ENCODE measurements at places on chromosomes 3 and 15.

GRCh38 chr3:135106445-135106844, 311.4 kb downstream of the EPHB1 start:
- no peak for DNase-seq

GRCh38 chr3:15272426-15273196, 59.8 kb downstream of the SH3BP5 start:
- DNase-seq = no peak

DNA sequence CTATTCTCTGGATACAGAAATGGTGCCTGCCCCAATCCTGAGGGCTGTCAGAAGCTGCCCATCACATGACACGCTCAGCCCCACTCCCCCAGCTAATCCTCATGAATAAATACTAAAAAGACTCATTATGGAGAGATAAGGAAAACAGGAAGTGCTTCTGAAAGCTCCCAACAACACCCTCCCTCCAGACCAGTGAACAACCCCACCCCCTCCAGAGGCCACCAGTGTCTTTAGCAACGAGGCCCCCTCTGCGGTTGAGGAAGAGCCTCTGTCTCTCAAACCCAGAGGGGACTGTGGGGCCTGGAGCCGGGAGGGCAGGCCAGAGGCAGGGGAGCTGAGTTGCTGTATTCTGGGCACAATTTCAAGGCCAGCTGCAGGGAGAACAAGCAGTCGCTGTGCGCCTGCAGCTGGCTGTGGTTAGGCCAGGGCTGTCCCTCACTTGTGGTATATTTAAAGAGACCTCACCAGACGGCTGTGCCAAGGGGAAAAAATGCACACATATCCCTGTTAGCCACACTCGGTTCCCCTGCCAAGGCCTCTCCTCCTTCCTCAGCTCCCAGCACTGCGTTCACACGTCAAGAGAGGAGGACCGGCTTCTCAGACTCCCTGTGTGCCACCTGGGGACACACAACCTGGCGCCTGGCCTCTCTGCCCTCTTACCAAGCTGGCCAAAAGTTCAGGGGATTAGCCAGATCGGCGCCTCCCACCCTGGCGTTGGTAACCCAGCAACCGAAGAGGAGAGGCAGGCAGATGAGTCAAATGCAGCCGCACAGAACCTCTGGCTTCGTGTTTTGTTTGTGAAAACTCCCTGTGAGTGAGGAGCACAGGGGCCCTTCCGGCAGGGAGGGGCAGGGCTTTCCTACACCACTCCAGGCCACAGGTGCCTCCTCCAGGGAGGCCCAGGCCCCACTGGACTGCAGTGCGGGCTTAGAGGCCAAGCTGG, 101.2 kb upstream of the ETV5 start:
- DNase-seq = no peak

DNA sequence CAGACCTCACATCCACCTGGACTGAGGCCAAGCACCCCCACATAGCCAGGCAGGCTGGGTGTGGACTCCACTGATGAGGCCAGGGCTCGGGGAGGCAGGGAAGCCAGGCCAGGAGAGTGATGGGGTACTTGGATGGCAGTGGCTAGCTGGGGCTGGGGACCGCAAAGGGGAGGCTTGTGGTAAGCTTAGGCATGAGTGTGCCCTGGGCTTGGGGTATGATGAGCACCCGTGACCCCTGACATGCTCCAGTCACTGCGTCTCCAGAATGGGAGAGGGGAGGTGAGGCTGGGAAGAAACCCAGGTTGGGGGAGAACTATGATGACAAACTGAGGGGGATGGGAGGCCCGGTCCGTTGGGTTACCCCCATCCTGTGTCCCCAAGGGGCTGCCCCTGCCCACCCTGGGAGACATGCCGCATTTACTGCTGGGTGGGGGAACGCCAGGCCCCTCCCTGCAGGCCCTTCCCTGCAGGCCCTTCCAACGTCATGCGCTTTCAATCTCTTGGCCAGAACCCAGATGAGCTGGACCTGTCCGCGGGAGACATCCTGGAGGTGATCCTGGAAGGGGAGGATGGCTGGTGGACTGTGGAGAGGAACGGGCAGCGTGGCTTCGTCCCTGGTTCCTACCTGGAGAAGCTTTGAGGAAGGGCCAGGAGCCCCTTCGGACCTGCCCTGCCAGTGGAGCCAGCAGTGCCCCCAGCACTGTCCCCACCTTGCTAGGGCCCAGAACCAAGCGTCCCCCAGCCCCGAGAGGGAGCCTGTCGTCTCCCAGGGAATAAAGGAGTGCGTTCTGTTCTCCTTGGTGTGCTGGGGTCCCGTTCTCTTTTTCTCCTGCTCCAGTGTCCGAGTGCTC, 34.1 kb downstream of the TSPAN3 start:
- DNase-seq = no peak

DNA sequence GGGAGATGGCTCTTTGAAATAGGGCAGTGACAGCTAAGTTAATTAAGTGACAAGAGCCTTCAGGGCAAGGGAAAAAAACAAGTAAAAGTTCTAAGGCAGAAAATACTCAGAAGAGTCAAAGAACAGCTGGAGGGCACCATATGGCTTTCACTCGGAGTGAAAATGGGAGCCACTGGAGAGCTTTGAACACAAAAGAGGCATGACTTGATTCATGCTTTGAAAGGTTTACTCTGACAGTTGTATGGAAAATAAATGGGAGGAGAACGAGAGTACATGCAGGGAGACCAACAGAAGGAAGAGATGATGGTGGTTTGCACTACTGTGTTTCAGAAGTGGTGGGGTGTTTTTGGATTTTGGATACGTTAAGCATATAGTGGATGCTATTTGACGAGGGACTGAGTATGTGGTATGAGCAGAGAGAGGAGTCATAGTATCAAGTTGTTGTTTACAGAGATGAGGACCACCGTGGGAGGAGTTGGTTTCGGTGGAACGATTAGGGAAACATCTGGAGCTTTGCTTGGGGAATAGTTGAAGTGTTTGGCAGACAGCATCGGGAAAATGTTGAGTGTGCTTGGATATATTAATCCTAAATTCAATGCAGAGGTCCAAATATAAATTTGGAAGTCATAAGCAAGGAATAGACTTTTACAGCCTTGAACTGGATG, 411.5 kb downstream of the GABRG3 start:
- DNase-seq = no peak

- DNase-seq = no peak
Observed at GRCh38 chr3:41434781-41435180, 235.5 kb downstream of the CTNNB1 start.

GRCh38 chr3:67361770-67362169, 292.6 kb downstream of the SUCLG2 start:
- no peak for DNase-seq

- peak; percentile 78 for DNase-seq
Observed at GRCh38 chr3:149808209-149808829, 4.7 kb upstream of the RNF13 start.

DNA sequence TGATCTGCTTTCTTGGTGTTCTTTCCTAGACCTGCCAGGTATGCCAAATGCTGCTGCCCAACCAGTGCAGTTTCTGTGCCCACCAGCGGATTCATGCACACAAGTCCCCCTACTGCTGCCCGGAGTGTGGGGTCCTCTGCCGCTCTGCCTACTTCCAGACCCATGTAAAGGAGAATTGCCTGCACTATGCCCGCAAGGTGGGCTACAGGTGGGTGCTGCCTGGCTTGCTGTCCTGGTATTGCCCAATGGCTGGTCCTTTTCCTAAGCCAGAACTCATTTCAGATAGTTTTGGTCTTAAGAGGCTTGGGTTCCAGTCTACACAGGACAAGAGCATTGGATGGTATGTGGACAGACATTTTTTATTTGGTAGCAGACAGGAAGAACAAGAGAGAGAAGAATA, 26.5 kb upstream of the ALPK3 start:
- DNase-seq = no peak

DNA sequence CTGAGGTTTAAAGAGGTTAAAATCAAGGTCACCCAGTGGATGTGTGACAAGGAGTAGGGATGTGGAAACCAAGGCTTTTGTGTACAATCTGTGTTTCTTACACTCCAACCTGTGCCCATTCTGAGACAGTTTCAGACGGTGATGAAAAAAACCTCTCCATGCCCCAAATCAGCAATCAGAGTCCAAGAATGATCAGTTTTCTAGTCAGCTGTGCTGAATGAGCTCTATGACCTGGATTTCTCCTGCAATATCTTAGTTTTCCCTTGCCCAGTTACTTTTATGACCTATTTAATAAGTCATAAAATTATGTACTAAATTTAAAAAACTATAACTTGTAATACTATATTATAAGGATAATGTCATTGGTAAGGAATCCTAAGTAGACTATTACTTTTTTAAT, 37.5 kb upstream of the CBLB start:
- DNase-seq = no peak

DNA sequence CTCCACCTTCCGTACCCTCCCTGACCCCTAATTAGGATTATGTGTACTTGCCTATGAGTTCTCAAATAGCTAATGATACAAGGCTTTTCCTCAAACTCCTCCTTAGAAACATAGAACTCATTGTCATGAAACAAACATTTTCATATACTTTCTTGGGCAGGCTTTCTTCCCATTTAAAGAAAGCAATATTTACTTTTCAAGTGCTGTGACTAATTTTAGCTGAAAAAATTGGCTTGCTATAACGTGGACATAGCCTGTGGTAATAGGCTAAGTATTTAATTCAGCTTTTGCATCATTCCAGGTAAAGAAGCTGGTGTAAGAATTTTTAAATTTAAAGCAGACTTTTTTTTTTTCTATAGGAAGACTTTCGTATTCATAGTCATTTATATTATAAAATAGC, 208.7 kb downstream of the SOX2 start:
- no peak for DNase-seq

DNA sequence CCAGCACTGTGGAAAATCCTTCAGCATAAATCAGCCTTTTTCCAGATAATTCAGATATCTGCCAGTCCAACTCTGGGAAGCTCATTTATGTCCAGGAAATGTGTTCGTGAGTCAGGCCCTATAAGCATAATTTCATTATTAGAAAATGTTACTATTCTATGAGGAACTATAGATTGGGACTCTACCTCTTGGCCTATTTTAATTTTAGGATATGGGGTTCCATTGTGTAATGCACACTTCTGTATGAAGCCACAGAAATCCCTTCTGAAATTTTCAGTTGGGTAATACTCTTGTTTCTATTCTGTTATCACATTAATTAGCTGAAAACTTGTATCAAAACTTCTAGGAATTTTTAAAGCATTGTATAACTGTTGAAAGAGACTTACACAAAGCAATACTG, 43.9 kb upstream of the IL12A start:
- DNase-seq = no peak

GRCh38 chr3:169278092-169278491, 385.4 kb downstream of the MECOM start:
- no peak for DNase-seq

DNA sequence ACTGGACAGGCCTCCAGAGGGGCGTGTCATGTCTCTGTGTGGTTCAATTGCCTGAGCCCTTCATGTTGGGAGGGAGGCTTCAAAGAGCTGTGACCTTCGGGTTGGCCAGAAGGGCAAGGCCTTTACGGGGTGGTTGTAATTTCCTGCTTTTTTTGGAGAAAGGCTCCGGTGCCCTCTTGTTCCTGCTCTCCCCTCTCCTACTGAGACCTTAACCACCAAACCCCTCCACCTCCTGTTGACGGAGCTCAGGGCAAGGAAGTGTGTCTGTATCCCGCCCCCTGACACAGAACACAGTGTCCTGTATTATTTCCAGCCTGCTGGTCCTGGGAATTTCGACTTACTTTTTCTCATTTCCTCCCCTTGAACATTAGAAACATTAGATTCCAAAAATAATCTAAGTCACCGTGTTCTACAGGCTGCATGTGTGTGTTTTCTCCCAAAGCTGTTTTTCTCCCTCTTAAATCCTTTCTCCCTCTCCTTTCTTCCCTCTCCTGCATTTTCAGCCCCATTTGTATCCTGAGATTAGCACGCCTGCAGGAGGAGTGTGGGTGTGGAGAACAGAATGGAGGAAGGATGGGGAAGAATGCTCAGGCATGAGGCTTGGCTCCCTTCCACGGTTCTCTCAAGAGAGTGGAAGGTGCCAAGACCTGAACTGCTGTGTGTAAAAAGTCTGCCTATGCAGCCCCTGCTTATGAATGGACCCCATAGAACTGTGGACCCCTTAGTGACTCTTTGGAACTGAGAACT, 285.4 kb upstream of the ROPN1 start:
- DNase-seq = no peak

GRCh38 chr3:31262201-31262600, 270.5 kb upstream of the STT3B start:
- DNase-seq = no peak

- no peak for DNase-seq
Observed at GRCh38 chr15:72227192-72227586, 3.8 kb downstream of the PKM start.

GRCh38 chr15:48794697-48795134, 16.2 kb downstream of the CEP152 start:
- no peak for DNase-seq

- peak; percentile 18 for DNase-seq
Observed at GRCh38 chr15:27797765-27798164, 301.4 kb downstream of the OCA2 start.

DNA sequence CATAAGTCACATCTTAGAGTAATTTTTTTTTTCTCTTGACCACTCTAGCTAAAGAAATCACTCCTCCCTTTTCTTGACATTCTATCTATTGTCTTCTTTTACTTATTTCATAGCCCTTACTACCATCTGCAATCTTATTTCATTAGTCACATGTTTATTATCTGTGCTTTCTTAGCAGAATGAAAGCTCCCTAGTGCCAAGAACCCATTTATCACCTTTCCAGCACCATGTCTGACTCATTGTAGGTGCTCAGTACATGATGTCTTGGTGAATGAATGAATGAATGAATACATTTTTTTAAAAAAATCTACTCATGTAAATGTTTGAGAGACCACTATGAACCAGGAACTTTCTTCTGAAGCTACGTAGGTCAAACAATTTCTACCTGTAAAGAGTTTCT, 157.2 kb downstream of the CADPS start:
- DNase-seq = no peak

DNA sequence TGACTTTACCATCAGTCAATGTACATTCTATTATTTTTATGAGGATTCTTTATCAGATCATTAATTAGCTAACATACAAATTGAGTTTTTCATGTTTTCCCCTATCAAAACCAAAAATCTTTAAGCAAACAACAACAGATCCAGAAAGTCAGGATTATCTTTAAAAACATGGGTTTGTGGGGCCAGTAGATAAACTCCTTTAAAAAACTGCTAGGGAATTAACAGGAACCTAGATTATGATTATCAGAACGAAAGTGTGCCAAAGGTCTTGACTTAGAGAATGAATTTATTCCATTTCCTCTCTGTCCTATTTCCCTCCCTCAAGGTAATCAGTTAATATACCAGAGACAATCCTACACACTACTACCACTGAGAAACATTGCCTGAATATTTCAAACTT, 13.2 kb upstream of the CCDC13 start:
- no peak for DNase-seq
